ENCODE measurements at places on chromosomes 13 and 19. TPM values are rescaled to one million over a fixed set of nuclear protein-coding genes. Genes with fewer than 3 reads are reported as not detected.

- no peaks in the 10 kb centered on the region for H3K4me1 ChIP-seq
- H3K27ac ChIP-seq, result no peak overlapping the region
- DNase-seq, result no peak
- H3K4me3 ChIP-seq, result no peak overlapping the region
- H3K27me3 ChIP-seq, result no peaks in the 10 kb centered on the region
Observed at GRCh38 chr13:89832827-89833226, 1514.7 kb upstream of the MIR17HG start.

- H3K27me3 ChIP-seq, result no peaks in the 10 kb centered on the region
- no peak overlapping the region for H3K27ac ChIP-seq
- H3K4me1 ChIP-seq, result no peaks in the 10 kb centered on the region
- no peaks in the 10 kb centered on the region for H3K36me3 ChIP-seq
- H3K4me3 ChIP-seq, result no peak overlapping the region
Observed at GRCh38 chr13:75947448-75947847, 311.3 kb downstream of the LMO7 start.

DNA sequence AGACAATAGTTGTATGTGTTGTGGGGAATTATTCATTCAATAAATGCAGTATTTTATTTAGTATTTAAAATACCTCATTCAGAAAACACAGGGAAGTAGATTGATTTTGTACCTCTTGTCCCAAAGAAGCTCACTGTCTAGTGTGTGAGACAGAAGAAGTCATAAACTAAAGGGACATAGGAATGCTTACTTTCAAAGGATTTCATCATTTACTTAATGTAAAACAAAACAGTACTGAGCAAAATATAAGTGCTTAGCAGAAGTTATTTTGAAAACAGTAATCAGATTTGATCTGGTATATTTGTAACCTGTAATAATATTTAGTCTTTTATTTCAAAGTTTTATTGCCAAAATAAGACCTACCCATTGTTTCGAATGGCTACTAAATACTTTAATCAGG lies 117.9 kb downstream of the TDRD3 start:
- no peak for DNase-seq
- no peak overlapping the region for H3K27ac ChIP-seq
- H3K4me3 ChIP-seq, result no peak overlapping the region
- H3K36me3 ChIP-seq, result no peaks in the 10 kb centered on the region
- no peaks in the 10 kb centered on the region for H3K4me1 ChIP-seq

GRCh38 chr13:94323764-94324758 lies 155.4 kb downstream of the DCT start:
- H3K27me3 ChIP-seq, result no peaks in the 10 kb centered on the region
- DNase-seq, result no peak
- H3K4me1 ChIP-seq, result no peaks in the 10 kb centered on the region
- H3K4me3 ChIP-seq, result no peak overlapping the region
- no peak overlapping the region for H3K27ac ChIP-seq
- H3K36me3 ChIP-seq, result no peaks in the 10 kb centered on the region

ODAD3 gene
- 5.3 TPM for total RNA-seq

- H3K27ac ChIP-seq, result no peak overlapping the region
- no peaks in the 10 kb centered on the region for H3K4me1 ChIP-seq
- no peak for DNase-seq
- H3K4me3 ChIP-seq, result no peak overlapping the region
- H3K27me3 ChIP-seq, result no peaks in the 10 kb centered on the region
Observed at GRCh38 chr13:40916207-40916998, 102.7 kb downstream of the ELF1 start.
